Smooth muscle cell of the umbilical artery (primary cell): ENCODE measurements at places on chromosomes 4 and X. TPM values are rescaled to one million over a fixed set of nuclear protein-coding genes. Genes with fewer than 3 reads are reported as not detected.

Gene AWAT2
- not detected in 2 replicates for total RNA-seq

Gene WDR45
- total RNA-seq, result 20.5 and 21.2 TPM in 2 replicates

Gene DGAT2L6
- not detected in 2 replicates for total RNA-seq

Gene PLCXD1
- 6.2 and 27.5 TPM in 2 replicates for total RNA-seq

Gene MAGEC3
- not detected in 2 replicates for total RNA-seq

Gene EVC2
- 8.6 and 11.5 TPM in 2 replicates for total RNA-seq

Gene SOX3
- not detected in 2 replicates for total RNA-seq

Gene FAM9B
- not detected in 2 replicates for total RNA-seq

Gene UGT8
- 0.05 TPM in 1 of 2 replicates, not detected in the other for total RNA-seq

Gene HTR2C
- not detected in 2 replicates for total RNA-seq

Gene SMIM31
- not detected in 2 replicates for total RNA-seq

Gene TLR10
- total RNA-seq, result not detected in 2 replicates

Gene MMAA
- 5.0 and 5.2 TPM in 2 replicates for total RNA-seq

Gene MXRA5
- total RNA-seq, result 6.6 and 60.6 TPM in 2 replicates

Gene GPAT3
- total RNA-seq, result 2.7 and 8.5 TPM in 2 replicates

Gene ASB5
- total RNA-seq, result not detected in 2 replicates

Gene USP17L21
- not detected in 2 replicates for total RNA-seq

Gene SLITRK4
- 3.6 and 6.6 TPM in 2 replicates for total RNA-seq

Gene IL21
- not detected in 2 replicates for total RNA-seq

Gene F9
- not detected in 2 replicates for total RNA-seq

Gene IL9R
- total RNA-seq, result not detected in 2 replicates

Gene TMPRSS11D
- not detected in 2 replicates for total RNA-seq

Gene BEX5
- total RNA-seq, result not detected in 2 replicates

Gene ARHGEF9
- total RNA-seq, result 11.6 and 14.0 TPM in 2 replicates

Gene MAD2L1
- total RNA-seq, result 2.4 and 9.8 TPM in 2 replicates

Gene SSX2
- total RNA-seq, result not detected in 2 replicates

Gene SLIT2
- 18.1 and 34.0 TPM in 2 replicates for total RNA-seq

Gene APOO
- 8.3 and 9.8 TPM in 2 replicates for total RNA-seq

Gene PF4V1
- total RNA-seq, result 0.78 and 9.2 TPM in 2 replicates

Gene GPR173
- total RNA-seq, result 2.4 and 8.4 TPM in 2 replicates

Gene PNMA5
- total RNA-seq, result not detected in 2 replicates

Gene MAGEA11
- total RNA-seq, result not detected in 2 replicates

Gene LUZP4
- not detected in 2 replicates for total RNA-seq

Gene FAAH2
- under 0.01 and 0.05 TPM in 2 replicates for total RNA-seq

Gene MND1
- 1.8 and 3.0 TPM in 2 replicates for total RNA-seq

Gene GYG2
- total RNA-seq, result 3.3 and 15.4 TPM in 2 replicates

Gene RS1
- total RNA-seq, result not detected in 2 replicates

Gene GSX2
- total RNA-seq, result not detected in 2 replicates

Gene SPANXN3
- not detected in 2 replicates for total RNA-seq

Gene VSIG4
- not detected in 2 replicates for total RNA-seq

Gene SORBS2
- total RNA-seq, result 15.8 and 16.3 TPM in 2 replicates

Gene TRIM2
- total RNA-seq, result 44.4 and 54.0 TPM in 2 replicates

Gene SCML1
- 5.0 and 5.5 TPM in 2 replicates for total RNA-seq

Gene XG
- total RNA-seq, result 0.59 and 1.7 TPM in 2 replicates
